Ascending aorta (tissue), 2 donors: ENCODE measurements at places on chromosomes 13 and 19. TPM values are rescaled to one million over a fixed set of nuclear protein-coding genes. Genes with fewer than 3 reads are reported as not detected.

Gene COX6B2
- total RNA-seq, result not detected

GRCh38 chr13:94233401-94233800, 246.1 kb downstream of the DCT start:
- no peak for DNase-seq
- no peaks in the 10 kb centered on the region for H3K36me3 ChIP-seq
- no peaks in the 10 kb centered on the region for H3K4me1 ChIP-seq
- no peak overlapping the region for H3K27ac ChIP-seq

DNA sequence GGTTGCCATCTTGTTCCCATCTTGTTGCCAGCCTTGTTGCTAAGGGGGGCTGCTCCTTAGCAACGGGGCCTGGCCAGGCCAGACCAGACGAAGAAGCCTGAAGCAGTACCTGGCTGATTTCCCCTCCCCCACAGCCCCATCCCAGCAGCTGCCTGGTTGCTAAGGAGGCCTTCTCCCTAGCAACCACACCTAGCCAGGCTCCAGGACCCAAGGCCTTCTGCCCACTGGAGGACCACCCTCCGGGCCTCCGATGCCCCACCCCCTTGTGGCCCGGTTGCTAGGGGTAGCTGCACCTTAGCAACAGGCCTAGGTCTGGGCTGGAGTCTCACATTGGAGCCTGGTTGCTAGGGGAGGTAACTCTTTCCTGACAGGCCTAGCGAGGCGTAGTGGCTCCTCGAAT, 3.9 kb downstream of the PRRG2 start:
- no peak for DNase-seq
- H3K27me3 ChIP-seq, result no peaks in the 10 kb centered on the region
- H3K4me1 ChIP-seq, result peaks cover 4% of the 10 kb centered on the region
- no peaks in the 10 kb centered on the region for H3K36me3 ChIP-seq

Gene CEACAM4
- not detected for total RNA-seq

DNA sequence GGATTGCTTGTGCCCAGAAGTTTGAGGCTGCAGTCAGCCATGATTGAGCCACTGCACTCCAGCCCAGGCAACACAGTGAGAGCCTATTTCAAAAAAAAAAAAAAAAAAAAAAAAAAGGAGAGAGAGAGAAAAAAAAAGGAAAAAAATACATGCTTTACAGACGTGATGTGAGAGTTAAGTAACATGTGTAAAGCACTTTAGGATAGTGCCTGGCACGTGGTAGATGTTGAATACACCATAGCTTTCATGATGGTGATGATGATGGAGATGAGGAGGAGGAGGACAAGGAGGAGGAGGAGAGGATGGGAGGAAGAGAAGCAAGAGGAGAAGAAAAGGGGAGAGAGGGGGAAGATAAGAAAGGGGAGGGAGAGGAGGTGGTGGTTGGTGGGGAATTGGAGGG, 15.1 kb upstream of the RUBCNL start:
- no peak overlapping the region for H3K4me3 ChIP-seq
- H3K4me1 ChIP-seq, result peaks cover 12% of the 10 kb centered on the region
- H3K27me3 ChIP-seq, result no peaks in the 10 kb centered on the region
- no peak overlapping the region for H3K27ac ChIP-seq

DNA sequence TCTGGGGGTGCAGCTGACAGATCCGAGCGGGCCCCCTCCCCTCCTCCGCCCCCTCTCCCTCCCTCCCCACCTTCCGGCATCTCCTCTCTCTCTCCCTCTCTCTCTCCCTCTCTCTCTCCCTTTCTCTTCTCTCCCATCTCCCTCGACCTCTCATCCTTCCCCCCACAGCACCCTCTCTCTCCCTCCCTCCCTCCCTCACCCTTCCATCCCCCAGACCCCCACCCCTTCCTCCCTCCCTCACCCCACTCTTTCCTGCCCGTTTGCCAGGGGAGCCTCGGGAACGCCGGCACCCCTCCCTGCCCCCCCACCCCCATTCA, 666 bp downstream of the CELF5 start:
- no peaks in the 10 kb centered on the region for H3K36me3 ChIP-seq
- H3K27me3 ChIP-seq, result peaks cover 18% of the 10 kb centered on the region
- no peak for DNase-seq
- H3K4me1 ChIP-seq, result no peaks in the 10 kb centered on the region

- DNase-seq, result no peak
- no peaks in the 10 kb centered on the region for H3K4me1 ChIP-seq
- no peaks in the 10 kb centered on the region for H3K36me3 ChIP-seq
Observed at GRCh38 chr19:16160943-16161560, 12.3 kb downstream of the CIB3 start.

DNA sequence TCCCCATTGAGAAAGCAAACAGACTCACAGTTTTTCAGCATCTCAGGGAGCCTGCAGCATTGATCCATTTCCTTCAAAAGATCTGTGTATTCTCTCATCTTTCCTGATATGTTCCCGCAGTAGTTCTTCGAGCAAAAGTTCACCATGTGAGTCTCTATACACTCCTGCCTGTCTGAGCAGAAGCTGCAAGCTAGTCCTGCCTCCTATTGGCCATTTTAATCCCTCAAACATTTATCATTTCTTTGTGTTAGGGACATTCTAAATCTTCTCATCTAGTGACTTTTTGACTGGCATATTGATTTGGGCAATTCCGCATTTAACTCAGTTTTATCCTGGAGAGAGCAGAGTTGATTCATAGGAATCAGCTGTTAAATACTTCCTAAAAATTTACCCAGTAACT, 660.4 kb upstream of the KLF12 start:
- H3K4me3 ChIP-seq, result no peak overlapping the region
- no peak overlapping the region for H3K27ac ChIP-seq
- no peaks in the 10 kb centered on the region for H3K4me1 ChIP-seq
- H3K27me3 ChIP-seq, result no peaks in the 10 kb centered on the region
- no peak for DNase-seq
- no peaks in the 10 kb centered on the region for H3K36me3 ChIP-seq

GRCh38 chr19:44726465-44726864, 22.0 kb upstream of the BCL3 start:
- no peak for DNase-seq
- H3K36me3 ChIP-seq, result no peaks in the 10 kb centered on the region
- H3K27me3 ChIP-seq, result no peaks in the 10 kb centered on the region
- no peaks in the 10 kb centered on the region for H3K4me1 ChIP-seq
- no peak overlapping the region for H3K4me3 ChIP-seq
- no peak overlapping the region for H3K27ac ChIP-seq

Gene VSTM2B
- total RNA-seq, result not detected

Gene GPC5
- total RNA-seq, result not detected

- no peaks in the 10 kb centered on the region for H3K36me3 ChIP-seq
- no peaks in the 10 kb centered on the region for H3K4me1 ChIP-seq
- DNase-seq, result no peak
- no peaks in the 10 kb centered on the region for H3K27me3 ChIP-seq
- no peak overlapping the region for H3K4me3 ChIP-seq
Observed at GRCh38 chr13:75316427-75316826, 165.5 kb downstream of the TBC1D4 start.

GRCh38 chr19:4598712-4599111, 39.2 kb upstream of the SEMA6B start:
- no peak for DNase-seq
- H3K36me3 ChIP-seq, result no peaks in the 10 kb centered on the region
- peaks cover 10% of the 10 kb centered on the region for H3K27me3 ChIP-seq

DNA sequence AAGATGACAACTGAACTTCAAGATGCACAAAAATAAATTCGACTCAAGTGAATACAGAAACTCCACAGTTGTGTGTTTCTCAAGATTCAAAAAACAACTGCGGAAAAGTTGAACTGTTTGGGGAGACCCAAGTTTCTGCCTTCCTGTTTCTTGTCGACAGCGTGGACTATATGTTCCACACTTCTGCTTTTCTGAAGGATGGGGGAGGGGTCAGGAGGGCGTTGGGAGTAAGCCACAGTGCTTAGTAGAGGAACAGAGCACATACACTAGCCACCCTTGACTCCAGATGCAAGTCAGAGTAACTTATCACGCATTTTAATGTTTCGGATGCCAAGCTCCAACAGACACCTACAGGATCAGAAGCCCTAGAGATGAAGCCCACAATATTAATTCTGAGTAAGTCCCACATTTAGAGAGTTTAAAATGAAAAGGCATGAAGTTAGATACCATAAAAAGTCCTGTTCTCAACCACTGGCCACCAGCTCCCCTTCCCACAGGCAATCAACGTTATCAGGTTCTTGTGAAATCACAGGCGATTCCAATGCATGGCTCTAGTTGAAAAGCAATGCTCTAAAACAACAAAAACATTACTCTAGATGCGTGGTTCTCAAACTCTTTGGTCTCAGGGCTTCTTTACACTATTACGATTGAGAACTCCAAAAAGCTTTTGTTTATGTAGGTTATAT, 4.2 kb downstream of the TUBGCP3 start:
- DNase-seq, result peak; percentile 30
- no peaks in the 10 kb centered on the region for H3K27me3 ChIP-seq
- H3K4me3 ChIP-seq, result no peak overlapping the region
- H3K27ac ChIP-seq, result no peak overlapping the region
- H3K4me1 ChIP-seq, result peaks cover 12% of the 10 kb centered on the region
- no peaks in the 10 kb centered on the region for H3K36me3 ChIP-seq

Gene EBI3
- not detected for total RNA-seq

DNA sequence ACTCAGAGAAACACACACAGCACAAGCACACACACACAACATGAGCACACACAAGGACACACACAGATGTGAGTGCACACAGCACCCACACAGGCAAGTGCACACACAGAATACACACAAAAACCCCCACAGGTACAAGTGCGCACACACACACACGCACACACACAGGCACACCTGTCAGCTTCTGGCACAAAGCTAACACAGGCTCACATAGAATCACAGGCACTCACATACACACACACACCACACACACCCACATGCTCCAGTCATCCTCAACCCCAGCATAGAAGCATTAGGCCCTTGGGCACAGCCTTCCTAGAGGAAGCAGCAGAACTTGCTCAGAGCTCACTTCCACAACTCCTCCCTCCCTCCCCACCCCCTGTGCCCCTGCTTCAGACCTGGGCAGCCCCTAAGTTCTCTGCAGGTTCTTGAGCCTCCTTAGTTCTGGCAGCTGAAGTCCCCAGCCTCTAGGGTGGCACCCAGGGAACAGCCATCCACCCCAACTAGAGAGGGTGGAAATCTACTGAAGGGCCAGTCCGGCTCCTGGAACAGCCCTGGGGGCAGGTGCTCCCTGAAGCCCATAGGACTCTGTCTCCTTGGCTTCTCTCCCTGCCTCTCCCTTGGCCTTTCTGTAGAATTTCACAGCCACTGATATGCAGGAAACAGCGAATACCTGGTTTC, 129.9 kb upstream of the VSTM2B start:
- H3K4me1 ChIP-seq, result no peaks in the 10 kb centered on the region
- no peaks in the 10 kb centered on the region for H3K36me3 ChIP-seq
- DNase-seq, result no peak

- no peak for DNase-seq
- H3K4me3 ChIP-seq, result no peak overlapping the region
- H3K27ac ChIP-seq, result no peak overlapping the region
- no peaks in the 10 kb centered on the region for H3K36me3 ChIP-seq
Observed at GRCh38 chr19:56751078-56751489, 79.5 kb upstream of the ZNF835 start.

DNA sequence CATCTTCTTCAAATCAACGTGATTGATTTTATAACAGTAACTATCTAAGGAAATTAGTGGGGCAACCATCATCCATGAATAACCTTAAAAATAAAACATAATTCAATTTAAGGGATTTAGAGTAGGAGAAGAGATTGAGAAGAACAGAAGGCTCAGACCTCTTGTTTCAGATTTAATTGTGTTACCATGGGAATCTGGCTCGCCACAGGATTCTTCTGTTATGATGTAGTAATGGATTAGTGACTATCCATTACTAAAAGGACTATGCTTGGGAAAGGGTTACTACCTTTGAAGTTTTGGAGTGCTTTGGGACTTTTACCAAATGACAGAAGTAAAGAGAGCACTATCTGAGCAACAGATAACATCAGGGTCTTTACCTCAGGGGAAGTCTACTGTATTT, 13.2 kb downstream of the FREM2 start:
- H3K4me1 ChIP-seq, result no peaks in the 10 kb centered on the region
- no peak for DNase-seq
- no peak overlapping the region for H3K4me3 ChIP-seq

DNA sequence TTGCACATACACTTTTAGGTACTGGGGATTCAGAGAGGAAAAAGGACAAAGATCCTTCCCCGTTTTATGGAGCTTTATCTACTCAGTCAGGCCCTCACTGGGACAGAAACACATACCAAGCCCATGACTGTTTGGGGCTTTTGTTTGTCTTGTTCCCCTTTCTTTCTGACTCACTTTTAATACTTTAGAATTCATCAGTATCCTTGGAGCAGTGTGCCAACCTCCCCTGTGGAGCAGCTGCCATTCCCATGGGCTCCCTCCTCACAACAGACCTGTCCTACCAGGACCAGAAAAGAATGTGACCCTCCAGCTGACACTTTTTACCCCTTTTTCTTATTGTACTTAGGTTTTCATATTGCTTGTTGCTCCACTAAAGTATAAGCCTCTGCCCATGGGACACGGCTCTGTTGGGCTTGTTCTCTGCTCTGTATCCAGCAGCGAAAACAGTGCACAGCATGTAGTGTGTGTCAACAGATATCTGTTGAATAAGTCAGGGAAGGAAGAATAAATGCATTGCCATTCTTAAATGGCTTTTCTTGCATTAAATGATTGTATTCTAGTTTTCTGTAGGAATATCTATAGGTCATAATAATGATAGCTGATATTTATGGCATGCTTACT, 431.1 kb downstream of the EFNB2 start:
- H3K27me3 ChIP-seq, result no peaks in the 10 kb centered on the region
- no peaks in the 10 kb centered on the region for H3K36me3 ChIP-seq
- H3K27ac ChIP-seq, result no peak overlapping the region
- no peaks in the 10 kb centered on the region for H3K4me1 ChIP-seq
- no peak for DNase-seq
- H3K4me3 ChIP-seq, result no peak overlapping the region

Gene ETHE1
- total RNA-seq, result 118 TPM

- peaks cover 7% of the 10 kb centered on the region for H3K4me1 ChIP-seq
- no peak overlapping the region for H3K27ac ChIP-seq
- H3K36me3 ChIP-seq, result no peaks in the 10 kb centered on the region
- no peak for DNase-seq
Observed at GRCh38 chr13:108225440-108225839, 7.2 kb downstream of the ABHD13 start.

DNA sequence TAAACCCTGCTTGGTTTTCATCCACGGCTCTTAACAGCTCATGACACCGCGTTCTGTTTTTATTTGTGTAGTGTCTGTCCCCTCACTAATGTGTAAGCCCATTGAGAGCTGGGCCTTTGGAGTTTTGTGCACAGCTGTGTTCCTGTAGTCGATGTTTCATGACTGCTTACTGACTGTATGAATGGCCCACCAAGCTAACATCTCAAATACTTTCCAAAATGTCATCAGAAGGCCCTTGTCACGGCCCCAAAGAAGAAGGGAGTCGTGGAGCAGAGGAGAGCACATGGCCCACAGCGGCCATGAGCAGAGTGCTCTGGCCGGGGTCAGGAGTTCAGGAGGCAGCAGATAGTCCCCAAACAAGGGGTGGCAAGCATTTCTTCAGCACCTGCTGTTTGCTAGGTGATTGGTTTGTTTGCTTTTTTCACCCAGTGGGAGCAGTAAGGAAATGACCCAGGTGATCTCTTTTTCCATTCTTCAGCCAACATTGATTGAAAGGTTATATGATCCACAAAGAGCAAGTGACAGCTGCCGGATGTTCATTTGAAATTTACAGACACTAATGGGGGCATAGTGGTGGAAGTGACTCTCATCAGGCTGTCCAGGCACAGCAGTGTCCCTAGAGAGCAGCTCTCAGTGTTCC, 315.2 kb downstream of the ATP8A2 start:
- peaks cover 5% of the 10 kb centered on the region for H3K4me1 ChIP-seq
- DNase-seq, result no peak
- H3K27me3 ChIP-seq, result no peaks in the 10 kb centered on the region
- no peak overlapping the region for H3K4me3 ChIP-seq
- H3K27ac ChIP-seq, result no peak overlapping the region
